ENCODE measurements at places on chromosomes 5 and 9.

GRCh38 chr5:139052975-139053374, 145.2 kb downstream of the SIL1 start:
- no peak for DNase-seq

DNA sequence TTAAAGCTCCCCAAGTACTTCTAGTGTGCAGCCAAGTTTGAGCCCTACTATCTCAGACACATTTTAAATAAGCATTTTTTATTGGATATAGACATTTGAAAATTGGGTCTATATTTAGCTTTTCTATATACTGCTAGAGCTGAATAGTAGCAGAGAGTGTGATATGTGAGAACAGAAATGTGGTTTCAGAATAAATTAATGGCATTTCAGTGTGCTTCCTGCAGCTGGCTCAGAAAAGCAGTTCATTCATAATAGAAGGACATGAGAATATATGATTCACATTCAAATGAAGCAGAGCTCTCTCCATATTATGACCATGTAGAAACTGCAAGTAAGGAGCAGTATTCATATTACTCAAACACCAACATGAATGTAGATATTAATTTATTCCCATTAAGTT, 464.0 kb downstream of the PTPRD start:
- no peak for DNase-seq

DNA sequence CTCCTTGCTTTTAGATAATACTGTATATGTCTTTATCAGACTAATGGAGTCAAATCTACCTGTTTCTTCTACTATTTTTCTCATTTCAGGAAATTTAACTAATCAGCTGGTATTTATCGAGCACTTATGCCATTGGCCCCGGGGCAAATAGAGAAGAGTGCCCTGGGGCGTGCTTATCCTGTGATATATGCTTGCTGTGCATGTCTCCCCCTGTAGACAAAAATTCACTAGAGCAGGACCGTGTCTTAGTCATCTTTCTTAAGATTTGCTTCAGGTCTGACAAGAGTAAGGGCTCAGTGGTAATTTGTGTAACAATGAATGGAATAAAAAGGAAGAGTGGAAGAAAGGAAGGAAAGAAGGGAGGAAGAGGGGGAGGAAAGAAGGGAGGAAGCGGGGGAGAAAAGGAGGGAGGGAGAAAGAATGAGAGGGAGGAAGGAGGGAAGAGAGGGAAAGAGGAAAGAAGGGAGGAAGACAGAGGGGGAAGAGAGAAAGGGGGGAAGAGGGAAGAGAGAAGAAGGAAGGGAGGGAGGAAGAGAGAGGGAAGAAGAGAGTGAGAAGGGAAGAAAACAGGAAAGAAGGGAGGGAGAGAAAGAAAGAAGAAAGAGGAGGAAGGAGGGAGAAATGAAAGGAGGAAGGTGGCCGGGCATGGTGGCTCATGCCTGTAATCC, 295.7 kb upstream of the PANK3 start:
- no peak for DNase-seq

DNA sequence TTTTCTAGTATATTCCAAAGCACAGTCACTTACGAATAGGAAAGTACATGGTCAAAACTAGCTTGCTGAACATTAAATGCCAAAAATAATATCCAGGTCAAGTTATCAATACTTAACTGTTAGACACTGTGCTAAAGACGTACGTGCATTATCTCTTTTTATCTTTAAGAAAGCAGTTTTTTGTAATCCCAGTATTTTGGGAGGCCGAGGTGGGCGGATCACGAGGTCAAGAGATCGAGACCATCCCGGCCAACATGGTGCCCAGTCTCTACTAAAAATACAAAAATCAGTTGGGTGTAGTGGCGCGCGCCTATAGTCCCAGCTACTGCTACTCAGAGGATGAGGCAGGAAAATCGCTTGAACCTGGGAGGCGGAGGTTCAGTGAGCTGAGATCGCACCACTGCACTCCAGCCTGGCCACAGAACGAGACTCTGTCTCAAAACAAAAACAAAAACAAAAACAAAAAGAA, 2.7 kb upstream of the HSPA5 start:
- no peak for DNase-seq

- DNase-seq = no peak
These were observed 118.7 kb upstream of the NEK6 start for GRCh38 chr9:124139001-124139400.

- DNase-seq = no peak
These were observed 14.5 kb downstream of the FBXW5 start for GRCh38 chr9:136930014-136930413.
